ENCODE measurements at places on chromosomes 7 and 10.

DNA sequence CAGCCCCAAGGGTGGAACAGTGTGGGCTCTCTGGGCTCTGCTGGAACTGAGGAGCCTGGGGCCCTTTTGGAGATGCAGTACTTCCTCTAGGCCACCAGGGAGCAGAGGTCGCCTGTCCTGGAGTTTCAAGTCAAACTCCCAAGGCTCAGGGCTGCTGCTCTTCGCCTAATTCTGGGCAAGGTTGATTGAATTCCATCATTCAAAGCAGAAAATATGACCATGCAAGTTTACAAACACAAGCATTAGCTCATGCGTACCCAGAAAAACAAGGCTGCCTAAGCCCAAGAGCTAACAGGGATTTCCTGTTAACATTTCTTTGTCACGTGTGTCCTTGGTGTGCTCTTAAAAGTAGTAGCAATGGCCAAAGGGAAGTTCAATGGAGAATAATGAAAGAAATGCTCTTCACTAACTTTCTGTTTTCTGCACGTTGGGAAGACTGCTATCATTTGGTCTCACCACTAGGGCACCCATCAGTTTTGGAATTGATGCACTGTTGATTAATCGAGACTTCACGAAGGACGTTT lies 20.1 kb downstream of the LDB3 start:
- no peak overlapping the region for H3K4me3 ChIP-seq
- no peaks in the 10 kb centered on the region for H3K36me3 ChIP-seq

DNA sequence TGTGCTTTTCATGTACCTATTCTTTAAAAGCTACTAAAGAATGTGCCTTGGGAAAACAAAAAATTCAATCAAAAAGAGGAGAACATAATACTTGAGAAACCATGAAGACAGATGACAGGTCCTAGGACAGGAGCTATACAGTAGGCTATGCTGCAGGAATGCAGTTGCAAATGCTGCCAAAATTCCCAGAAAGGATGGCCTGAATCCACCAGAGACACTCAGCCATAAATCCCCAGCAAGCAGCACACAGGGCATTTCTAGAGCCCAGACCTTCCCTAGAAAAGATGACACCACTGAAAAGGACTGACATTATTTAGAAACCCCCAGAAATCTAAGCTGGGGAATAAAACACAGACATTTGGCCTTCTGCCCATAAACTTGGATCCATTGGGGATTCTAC lies 237.3 kb downstream of the C7orf25 start:
- no peaks in the 10 kb centered on the region for H3K36me3 ChIP-seq
- no peaks in the 10 kb centered on the region for H3K4me1 ChIP-seq

DNA sequence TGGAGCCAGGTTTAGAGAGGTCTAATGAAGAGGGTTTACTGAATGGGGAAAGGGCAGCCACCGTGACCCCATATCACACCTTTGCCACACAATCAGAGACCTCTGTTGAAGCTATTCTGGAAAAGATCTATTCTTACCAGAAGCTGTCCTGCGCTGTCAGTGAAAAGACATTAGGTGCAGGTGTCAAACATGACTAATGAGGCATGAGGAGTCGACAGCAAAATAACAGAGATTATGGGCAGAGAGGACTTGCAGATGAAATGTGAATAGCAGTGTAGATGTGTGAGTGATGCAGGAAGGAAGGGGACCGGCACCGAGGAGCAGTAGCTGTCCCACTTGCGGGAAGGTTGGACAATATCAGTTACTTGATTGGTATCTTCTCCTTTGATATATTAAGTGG lies 627.7 kb upstream of the GALNT17 start:
- no peaks in the 10 kb centered on the region for H3K36me3 ChIP-seq
- no peaks in the 10 kb centered on the region for H3K27me3 ChIP-seq
- no peak overlapping the region for H3K4me3 ChIP-seq
- no peak for DNase-seq

DNA sequence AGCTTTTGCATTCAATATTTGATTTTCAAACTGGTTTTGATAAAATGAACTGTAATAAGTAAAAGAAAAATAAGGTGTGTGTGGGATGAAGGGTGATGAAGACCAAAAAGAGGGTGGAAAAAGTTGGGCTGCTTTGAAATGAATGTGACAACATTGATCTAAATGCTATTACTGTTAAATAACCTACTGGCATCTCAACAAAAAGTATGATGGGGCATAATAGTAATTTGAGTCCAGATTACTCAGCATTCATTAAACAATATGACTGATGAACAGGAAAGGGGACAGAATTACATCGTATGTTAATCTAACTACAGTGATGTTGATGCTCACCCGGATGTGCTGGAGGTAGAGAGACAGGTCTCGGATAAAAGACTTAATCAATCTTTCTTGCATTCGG lies 112.2 kb downstream of the ABCC2 start:
- H3K4me1 ChIP-seq, result no peaks in the 10 kb centered on the region
- H3K27me3 ChIP-seq, result no peaks in the 10 kb centered on the region
- peaks cover 22% of the 10 kb centered on the region for H3K36me3 ChIP-seq
- H3K27ac ChIP-seq, result no peak overlapping the region
- DNase-seq, result no peak

DNA sequence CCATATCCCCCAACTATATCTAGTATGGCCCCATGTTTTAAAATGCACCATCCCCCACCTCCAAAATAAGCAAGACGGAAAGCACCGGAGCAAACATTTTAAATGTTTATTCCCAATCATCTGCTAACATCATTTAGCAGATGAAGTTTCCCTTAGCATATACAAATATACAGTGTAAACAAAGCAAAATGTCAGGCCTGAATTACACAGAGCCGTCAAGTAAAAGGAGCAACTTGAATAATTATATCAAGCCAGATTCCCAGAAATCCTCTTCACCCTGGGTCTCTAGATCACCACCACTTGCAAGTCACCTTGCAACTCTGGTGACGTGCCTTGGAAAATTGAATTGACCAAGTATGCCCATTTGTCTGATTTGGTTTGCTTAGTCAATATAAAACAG lies 91.6 kb upstream of the COL1A2 start:
- peaks cover 66% of the 10 kb centered on the region for H3K4me1 ChIP-seq
- DNase-seq, result no peak
- H3K36me3 ChIP-seq, result peaks cover 9% of the 10 kb centered on the region
- peak overlapping the region; percentile 8 for H3K27ac ChIP-seq
- no peak overlapping the region for H3K4me3 ChIP-seq
- no peaks in the 10 kb centered on the region for H3K27me3 ChIP-seq

GRCh38 chr7:142697270-142697669 lies 52.0 kb upstream of the PRSS1 start:
- no peak overlapping the region for H3K4me3 ChIP-seq
- no peaks in the 10 kb centered on the region for H3K27me3 ChIP-seq
- H3K27ac ChIP-seq, result no peak overlapping the region
- no peaks in the 10 kb centered on the region for H3K36me3 ChIP-seq
- peak; percentile 25 for DNase-seq
- H3K4me1 ChIP-seq, result peaks cover 21% of the 10 kb centered on the region

- H3K36me3 ChIP-seq, result peaks cover 17% of the 10 kb centered on the region
- peaks cover 28% of the 10 kb centered on the region for H3K27me3 ChIP-seq
- peaks cover 53% of the 10 kb centered on the region for H3K4me1 ChIP-seq
- H3K27ac ChIP-seq, result no peak overlapping the region
- H3K4me3 ChIP-seq, result no peak overlapping the region
Measured at GRCh38 chr7:27101957-27102580, 414 bp downstream of the HOXA2 start.

DNA sequence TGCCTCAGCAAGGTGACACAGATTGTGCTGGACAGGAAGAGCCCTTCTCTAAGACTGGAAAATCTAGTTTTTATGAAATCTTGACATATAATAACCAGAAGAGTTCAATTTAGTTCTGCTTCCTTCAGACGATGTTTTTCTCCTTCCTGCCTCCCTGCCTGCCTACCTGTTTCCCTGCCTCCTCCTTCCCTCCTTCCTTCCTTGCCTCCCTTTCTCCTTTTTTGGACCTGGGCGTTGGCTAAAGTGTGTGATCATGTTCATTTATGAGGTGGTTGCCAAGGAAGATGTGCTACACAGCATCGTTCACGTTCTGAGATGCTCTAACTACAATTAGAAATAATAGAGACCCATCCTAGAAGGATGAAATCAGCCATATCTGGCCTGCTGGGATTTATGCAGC lies 224.6 kb downstream of the PHTF2 start:
- H3K4me1 ChIP-seq, result no peaks in the 10 kb centered on the region
- H3K27me3 ChIP-seq, result no peaks in the 10 kb centered on the region
- DNase-seq, result no peak
- H3K36me3 ChIP-seq, result peaks cover 16% of the 10 kb centered on the region
- no peak overlapping the region for H3K4me3 ChIP-seq

DNA sequence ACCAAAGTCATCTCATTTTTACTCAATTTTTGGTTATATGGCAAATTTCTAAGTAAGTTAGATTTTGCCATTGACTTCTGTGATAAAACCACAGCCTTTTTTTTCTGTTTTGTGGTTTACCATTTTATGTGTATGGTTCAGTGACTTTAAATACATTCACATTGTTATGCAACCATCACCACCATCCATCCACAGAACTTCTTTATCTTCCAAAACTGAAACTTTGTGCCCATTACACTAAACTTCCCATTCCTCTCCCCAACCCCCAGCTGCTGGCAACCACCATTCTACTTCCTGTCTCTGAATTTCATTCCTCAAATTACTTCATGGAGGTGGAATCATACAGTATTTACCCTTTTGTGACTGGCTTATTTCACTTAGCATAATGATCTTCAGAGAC lies 280.4 kb upstream of the TCERG1L start:
- no peak for DNase-seq
- no peaks in the 10 kb centered on the region for H3K36me3 ChIP-seq
- no peak overlapping the region for H3K4me3 ChIP-seq
- H3K27me3 ChIP-seq, result no peaks in the 10 kb centered on the region
- no peaks in the 10 kb centered on the region for H3K4me1 ChIP-seq

DNA sequence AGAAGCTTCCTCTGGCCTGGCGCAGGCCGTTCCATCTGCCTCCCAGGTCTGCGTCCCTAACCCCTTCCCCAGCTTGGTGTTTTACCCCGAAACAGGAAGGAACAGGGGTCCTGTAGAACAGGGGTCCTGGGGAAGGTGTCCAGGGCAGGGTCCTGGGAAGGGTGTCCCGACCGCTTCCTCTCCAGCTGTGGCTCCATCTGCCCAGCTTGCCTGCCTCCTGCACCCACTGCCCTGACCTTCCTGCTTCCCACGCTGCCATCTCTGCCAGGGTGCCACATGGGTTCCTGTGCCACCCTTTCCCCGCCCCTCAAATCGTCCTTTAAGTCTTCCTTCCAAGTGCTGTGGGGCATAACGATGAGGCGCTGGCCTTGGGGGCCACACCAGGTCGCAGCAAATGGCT lies 32.4 kb downstream of the WDR86 start:
- H3K27me3 ChIP-seq, result peaks cover 9% of the 10 kb centered on the region
- H3K4me3 ChIP-seq, result no peak overlapping the region
- peaks cover 8% of the 10 kb centered on the region for H3K36me3 ChIP-seq
- no peak for DNase-seq

DNA sequence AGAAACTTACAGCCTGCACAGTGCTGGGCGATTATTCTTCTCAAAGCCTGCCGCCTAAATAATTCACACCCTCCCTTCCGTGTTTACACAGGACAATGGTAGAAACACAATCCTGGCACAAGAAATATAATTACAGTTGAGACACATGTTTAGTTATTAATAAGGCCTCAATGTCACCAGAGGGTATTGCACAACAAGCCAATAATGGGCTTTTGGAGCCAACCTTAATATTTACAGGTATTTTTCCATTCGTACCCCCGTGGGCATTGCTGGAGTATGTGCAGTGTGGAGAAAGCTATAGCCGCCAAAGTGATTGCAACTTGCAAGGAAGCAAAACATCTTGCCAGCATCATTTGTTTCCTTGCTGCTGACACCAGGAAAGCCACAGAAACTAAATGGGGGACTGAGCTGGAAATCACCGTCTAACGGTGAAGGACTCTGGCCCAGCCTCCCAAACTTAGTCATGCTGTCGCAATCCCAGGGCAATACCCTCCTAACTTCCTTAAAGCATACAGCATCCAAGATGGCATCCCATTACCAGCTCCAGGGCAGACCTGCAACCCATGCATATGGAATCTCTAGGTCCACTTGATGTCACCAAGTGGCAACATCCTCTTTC lies 8.6 kb downstream of the CALN1 start:
- H3K27me3 ChIP-seq, result no peaks in the 10 kb centered on the region
- H3K4me1 ChIP-seq, result no peaks in the 10 kb centered on the region
- H3K4me3 ChIP-seq, result no peak overlapping the region

- peaks cover 8% of the 10 kb centered on the region for H3K27me3 ChIP-seq
- no peak overlapping the region for H3K27ac ChIP-seq
- DNase-seq, result no peak
- H3K4me3 ChIP-seq, result no peak overlapping the region
- no peaks in the 10 kb centered on the region for H3K36me3 ChIP-seq
Measured at GRCh38 chr10:124174071-124174566, 80.7 kb upstream of the CHST15 start.

DNA sequence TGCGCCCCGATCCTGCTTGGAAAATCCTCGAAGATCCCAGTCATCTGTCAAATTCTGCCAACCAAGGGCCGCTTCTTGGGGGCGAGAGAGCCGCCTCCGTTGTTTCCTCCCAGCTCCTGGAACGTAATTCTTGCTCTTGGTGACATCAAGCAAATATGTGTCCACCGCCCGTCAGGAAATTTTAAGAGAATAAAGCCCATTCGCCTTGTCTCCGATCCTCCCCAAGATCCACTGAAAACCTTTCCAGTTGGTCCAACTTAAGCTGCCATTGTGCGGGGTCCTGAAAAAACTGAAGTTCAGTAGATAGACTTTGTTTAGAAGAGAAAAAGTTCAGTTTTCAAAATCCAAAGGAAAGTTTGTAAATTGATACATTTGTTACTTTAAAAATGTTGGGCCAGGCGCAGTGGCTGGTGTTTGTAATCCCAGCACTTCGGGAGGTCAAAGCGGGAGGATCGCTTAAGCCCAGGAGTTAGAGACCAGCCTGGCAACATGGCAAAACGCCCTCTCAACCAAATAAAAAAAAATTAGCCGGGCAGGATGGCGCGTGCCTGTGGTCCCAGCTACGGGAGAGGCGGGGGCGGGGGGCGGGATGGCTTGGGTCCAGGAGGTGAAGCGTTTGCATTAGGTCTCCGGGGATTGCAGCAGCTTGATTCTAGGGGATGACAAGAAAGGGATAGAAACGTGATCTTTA lies 1.0 kb upstream of the ZNF800 start:
- DNase-seq, result no peak
- H3K27me3 ChIP-seq, result peaks cover 3% of the 10 kb centered on the region
- peak overlapping the region; percentile 92 for H3K27ac ChIP-seq
- H3K36me3 ChIP-seq, result peaks cover 41% of the 10 kb centered on the region
- peaks cover 29% of the 10 kb centered on the region for H3K4me1 ChIP-seq
- peak overlapping the region; percentile 94 for H3K4me3 ChIP-seq

DNA sequence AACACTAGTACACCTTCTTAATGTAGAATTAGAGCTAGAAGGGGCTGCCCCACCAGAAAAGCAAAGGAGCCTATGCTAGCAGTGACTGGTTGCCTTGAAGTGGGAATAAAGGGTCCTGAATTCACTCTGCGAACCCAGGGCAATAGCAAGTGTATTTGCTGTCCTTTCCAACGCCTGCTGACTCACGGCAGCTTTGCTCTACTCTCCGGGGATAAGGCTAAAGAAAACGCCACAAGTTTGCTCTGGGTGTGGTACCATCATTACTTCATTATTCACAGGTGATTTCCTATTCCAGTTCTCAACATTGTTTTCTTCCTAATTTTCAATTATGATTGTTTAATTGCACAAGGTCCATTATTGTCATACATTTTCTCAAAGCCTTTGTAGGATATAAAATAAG lies 220.5 kb upstream of the AOAH start:
- H3K27me3 ChIP-seq, result peaks cover 16% of the 10 kb centered on the region
- H3K4me1 ChIP-seq, result no peaks in the 10 kb centered on the region
- DNase-seq, result no peak

Measured in Calu3 (cell line).